Activated CD8-positive, alpha-beta memory T cell treated with anti-CD3 and anti-CD28 coated beads, Interleukin-2, amount 10 ng/mL, durations not matched to agents 7 days and 5 days (primary cell): ENCODE measurements at places on chromosomes 1 and 21. TPM values are rescaled to one million over a fixed set of nuclear protein-coding genes. Genes with fewer than 3 reads are reported as not detected.

DNA sequence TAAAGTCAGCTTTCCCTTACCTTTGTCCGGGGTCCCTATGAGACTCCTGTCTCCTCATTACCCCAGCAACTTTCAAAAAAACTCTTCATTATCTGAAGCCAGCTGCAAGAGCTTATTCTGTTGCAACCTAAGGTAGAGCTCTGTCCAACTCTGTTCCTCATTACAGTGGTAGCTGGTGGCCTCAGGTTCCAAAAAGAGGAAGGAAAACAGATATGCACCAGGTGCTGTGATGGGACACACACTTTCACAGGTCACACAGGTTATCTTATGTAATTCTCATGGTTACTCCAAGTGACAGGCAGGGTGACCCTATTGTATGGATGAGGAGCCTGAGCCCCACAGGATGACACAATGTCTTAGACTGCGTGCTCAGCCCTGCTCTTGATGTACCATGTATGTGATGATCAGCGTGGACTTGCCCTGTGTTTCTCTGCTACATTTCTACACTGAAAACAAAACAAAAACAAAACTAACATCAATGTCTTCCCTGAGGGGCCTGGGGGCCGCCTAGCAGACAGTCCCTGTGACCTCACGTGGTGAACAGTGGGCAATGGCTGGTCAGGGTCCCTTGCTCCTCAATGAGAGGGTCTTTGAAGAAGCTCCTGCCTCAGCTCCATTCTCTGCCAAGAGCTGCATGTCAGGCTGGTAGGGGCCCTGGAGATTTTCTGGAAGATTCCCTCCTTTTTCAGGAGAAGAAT, 9.7 kb upstream of the TENT5C start:
- DNase-seq: no peak

DNA sequence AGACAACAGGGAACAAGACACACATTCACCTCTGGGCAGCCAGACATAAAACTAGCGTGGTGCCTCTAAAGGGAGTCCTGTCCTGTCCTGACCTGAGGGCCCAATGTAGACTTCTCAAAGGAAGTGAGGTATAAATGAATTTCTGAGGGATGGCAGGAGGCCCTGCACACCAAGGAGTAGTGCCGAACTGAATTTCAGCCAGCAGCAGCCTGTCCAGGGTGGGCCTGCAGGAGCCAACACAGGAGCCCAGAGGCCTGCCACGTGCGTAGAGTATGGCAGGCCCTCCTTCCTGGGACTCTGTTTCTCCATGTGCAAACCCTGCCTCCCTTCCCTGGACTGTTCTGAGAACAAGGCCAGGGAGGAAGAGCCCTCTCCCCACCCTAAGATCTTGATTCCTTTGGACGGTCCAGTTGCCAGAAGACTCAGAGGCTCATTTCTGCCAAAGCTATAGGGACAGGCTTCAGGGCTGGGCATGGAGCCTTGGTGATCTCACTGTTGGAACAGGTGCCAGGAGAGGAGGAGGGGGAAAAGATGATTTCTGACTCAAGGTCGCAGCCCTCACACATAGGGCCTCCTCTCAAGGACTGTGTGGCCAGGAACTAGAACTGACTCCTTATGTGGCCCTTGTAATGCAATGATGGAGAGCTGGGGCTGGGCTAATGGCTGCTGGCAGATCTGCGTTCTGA, 1.8 kb upstream of the FABP3 start:
- no peak for DNase-seq

- no peak for DNase-seq
Observed at GRCh38 chr1:54460351-54460750, 54.2 kb upstream of the SSBP3 start.

DNA sequence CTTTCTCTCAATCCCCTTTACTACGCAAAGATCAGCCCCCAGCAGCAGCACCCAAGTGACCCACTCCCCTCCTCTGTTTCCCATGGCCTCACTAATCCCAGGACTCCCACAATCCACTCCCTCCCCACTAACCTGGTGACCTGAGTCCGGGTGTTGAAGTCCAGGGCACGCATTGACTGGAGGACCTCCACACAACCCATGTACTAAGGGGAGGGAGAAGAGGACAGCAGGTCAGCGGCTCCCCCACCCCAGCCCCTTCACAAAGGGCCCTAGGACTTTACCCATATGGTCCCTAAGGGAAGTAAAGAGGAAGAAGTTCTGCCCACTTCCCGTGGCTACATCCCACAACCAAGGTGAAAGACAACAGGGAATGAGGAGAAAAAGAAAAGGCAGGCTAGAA, 1.3 kb downstream of the SHC1 start:
- no peak for DNase-seq

- DNase-seq: no peak
Observed at GRCh38 chr1:18527921-18528320, 47.2 kb downstream of the KLHDC7A start.

The C1orf53 gene
- total RNA-seq: 0.55 TPM

The SMPDL3B gene
- 0.40 TPM for total RNA-seq

The CCDC27 gene
- not detected for total RNA-seq
